ENCODE measurements at places on chromosomes 12 and 14.

GRCh38 chr12:28527631-28528249 is 337.5 kb downstream of the CCDC91 start:
- no peak for DNase-seq

GRCh38 chr14:75980856-75981255 is 939 bp downstream of the TGFB3 start:
- no peak for DNase-seq

- no peak for DNase-seq
These were observed 7.3 kb downstream of the ANKLE2 start for GRCh38 chr12:132754160-132754932.

- no peak for DNase-seq
These were observed 106.0 kb downstream of the RMST start for GRCh38 chr12:97568336-97569180.

GRCh38 chr14:69880893-69881292 is 1.7 kb downstream of the SMOC1 start:
- DNase-seq, result no peak

- DNase-seq, result no peak
These were observed 1662.6 kb upstream of the SEL1L start for GRCh38 chr14:83196236-83196635.

DNA sequence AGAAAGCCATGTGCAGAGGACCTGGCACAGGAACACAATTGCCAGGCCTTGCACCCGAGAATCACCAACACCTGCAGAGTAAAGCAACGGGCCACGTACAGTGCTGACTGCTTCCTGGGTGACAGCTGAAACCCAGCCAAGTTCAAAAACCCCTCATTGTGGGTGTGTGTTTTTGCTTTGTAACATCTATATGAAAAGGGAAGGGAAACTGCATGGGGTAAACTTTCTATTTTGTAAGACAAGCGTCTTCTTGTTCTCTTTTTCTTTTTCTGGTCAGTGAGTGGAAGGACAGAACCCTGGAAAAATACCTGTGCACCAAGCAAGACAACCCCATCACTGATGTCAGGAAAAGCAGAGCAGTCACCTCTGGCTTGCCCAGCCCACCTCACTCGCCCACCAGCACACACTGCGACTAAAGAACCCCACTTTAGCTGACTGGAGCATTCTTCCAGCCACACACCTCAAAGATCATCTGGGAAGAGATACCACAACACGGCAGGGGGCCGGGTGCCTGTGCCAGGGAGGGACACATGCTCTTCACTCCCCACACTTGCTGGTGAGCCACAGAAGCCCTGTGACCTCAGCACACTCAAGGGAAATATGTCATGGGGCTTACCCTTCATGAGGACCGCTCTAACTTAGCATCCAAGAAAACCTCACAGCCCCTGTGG is 172.3 kb downstream of the NDUFA12 start:
- DNase-seq, result peak; percentile 37

- no peak for DNase-seq
These were observed 122.5 kb downstream of the ETV6 start for GRCh38 chr12:11771895-11772502.

DNA sequence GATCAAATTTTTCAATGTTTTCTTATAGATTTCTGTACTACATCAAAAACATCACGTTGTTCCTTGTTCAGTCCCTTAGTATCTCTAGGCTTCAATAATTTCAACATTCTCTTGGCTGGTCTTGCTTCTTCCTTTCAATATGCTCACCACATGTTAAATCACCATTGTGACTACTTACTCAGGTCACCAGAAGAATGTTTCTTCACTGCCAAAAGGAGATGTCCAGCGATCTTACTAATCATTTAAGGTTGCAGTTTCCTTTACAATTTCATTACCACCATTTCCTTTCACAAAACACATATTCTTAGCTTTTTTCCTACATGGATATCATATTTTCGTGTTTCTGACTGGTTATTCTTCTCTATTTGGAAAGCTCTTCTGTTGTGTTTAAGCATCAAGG is 363.8 kb downstream of the NAV3 start:
- DNase-seq, result no peak

GRCh38 chr12:78530100-78530765 is 334.3 kb upstream of the SYT1 start:
- DNase-seq, result no peak

DNA sequence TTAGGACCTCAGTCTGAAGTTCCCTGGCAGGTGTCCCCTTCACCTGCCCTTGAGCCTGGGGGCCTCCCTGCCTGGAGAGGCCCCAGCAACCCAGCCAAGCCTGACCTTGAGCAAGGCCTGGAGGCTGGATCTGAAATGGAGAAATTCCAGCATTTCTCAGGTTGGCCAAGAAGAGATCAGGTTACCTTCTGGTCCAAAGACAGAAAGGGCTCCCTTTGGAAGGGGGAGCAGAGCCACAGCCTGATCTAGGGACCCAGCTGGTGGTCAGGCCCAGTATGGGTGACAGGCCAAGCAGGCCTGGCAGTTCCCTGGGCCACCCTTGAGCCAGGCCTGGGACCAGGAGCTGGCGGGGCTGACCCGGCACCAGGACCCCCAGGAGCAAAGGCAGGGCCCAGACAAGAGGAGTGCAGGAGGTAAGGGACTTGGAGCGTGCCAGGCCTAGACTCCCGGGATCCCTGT is 82.8 kb downstream of the TNFAIP2 start:
- no peak for DNase-seq

DNA sequence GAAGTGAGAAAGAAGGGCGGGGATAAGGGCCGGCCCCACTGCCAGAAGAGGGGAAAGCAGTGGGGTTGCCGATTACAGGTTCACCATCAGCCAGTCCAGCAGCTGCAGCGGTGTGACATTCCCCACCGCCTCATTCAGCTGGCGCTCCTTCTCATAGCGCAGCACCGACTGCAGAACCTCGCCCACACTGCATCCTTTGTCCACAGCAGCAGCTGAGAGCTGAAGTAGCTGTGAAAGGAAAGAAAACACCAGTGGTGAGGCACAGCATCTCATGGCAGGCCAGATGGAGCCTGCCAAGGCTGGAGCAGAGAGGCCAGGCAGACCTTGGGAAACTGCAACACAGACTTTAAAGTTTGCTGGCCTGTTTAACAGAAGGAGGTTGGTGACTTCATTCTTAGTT is 33.2 kb downstream of the AKAP3 start:
- DNase-seq, result no peak

DNA sequence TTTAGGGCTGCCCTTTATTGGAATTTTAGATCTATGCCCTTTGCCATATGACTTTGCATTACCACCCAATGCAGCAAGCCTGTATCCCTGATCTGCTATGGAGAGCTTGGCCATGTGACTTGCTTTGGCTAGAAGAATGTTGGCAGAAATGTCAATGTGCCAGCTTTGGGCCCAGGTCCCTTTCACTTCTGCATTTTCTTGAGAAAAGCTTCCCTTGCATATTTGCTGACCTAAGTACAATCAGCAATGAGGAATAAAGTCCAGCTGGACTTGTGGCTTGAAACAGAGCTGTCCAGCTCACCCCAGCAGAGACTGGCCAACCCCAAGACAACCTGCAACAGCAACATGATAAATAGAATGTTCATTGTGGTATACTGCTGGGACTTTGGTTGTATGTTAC is 135.9 kb downstream of the PAH start:
- DNase-seq, result peak; percentile 14

DNA sequence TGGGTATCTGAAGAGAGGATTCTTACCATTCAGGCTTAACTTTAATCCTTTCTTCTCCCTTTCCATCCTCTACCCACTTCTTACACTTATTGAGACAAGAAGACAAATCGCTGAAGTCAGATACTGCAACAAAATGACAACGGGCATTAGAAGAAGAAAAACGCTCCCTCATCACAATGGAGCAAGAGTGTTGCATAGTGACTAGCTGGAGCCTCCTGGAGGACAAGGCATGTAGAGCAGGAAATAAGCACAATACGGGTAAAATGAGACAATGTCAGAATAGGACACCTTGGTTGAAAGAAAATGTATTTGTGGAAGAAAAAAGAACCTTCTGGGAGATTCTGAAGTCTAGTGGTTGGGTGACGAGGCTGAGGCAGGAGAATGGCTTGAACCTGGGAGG is 501.0 kb downstream of the RERGL start:
- no peak for DNase-seq

- no peak for DNase-seq
These were observed 49.5 kb upstream of the METAP2 start for GRCh38 chr12:95424271-95424994.

DNA sequence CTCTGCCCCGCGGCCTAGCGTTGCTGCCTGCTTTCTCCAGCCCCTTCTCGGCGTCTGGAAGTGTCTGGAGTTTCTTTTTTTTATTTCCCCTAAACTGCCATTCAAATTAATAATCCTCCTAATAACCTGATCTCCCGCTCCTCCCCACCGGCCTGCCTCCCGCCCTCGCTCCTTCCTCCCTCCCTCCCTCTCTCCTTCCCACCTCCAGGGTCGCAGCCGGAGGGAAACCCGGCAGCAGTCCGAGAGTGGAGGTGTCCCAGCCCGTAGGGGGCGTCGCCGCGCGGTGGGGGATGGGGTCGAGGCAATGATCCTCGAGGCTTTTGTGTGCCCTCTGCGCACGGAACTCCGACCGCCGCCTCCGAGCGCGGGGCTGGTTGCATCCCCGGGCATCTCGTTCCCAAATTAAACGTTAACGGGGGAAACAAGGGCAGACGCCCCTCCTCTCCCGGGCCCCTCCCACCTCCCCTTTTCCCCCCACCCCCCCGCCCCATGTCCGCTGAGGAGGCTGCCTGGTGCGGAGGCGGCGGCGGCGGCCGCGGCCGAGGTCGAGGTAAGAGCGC is 1.0 kb upstream of the SOCS2 start:
- DNase-seq, result peak; percentile 90

GRCh38 chr14:95204705-95205104 is 47.4 kb upstream of the DICER1 start:
- DNase-seq, result no peak

GRCh38 chr12:117603316-117604113 is 242.1 kb upstream of the NOS1 start:
- no peak for DNase-seq

DNA sequence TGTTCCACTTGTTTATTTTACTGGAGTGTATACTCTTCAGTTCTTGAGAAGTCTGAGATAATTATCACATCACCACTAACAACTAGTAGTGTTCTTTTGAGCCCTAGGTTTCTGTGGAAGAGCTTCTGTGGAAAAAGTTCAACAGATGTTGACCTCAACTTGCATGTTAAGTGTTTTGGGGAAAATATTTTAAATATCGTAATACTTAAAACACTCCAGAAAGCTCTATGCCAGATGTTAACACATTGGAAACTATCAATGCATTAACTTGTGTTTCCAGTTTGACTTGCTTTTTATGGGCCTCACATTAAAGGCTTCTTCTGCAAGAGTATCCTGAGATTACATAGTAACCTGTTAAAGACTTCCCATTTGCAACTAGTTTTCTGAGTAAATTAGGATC is 173.1 kb downstream of the DUSP6 start:
- DNase-seq, result no peak

- no peak for DNase-seq
These were observed 10.0 kb upstream of the KLC1 start for GRCh38 chr14:103619057-103619456.

- no peak for DNase-seq
These were observed 57.8 kb downstream of the GALNT16 start for GRCh38 chr14:69317780-69318179.

DNA sequence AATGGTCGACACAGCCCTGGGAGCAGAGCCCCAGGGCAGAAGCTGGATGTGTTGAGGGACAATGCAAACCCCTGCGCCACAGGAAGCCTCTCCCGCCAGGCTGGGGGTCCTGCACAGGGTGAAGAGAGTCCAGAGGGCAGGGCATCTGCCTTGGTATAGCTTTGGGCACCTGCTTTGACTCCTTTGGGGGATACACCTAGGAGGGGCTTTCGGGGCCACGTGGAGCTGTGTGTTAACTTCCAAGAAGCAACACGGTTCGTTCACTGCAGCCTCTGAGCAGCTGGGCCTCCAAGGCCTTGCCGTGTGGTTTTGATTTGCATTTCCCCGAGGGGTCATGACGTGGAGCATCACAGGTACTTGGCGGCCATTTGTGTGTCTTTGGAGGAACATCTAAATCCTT is 5.8 kb upstream of the PUS1 start:
- no peak for DNase-seq

GRCh38 chr12:2583091-2583497 is 211.7 kb upstream of the FKBP4 start:
- peak; percentile 85 for DNase-seq

DNA sequence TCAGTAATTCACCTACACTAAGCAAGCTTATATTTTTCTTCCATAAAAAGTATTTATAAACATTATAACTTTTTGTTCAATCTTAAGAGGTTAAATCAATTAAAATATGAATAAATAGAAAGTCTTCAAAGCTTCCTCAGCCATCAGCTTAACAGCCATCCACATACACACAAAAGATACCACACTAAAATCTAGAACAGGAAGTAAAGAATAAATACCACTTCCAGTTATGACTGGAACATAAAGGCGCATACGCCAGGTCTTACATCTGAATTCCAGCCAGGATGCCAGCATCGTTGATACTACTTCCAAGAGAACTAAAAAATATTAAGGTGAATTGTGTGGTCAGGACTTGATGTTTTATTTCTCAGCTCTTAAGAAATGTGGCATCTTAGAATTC is 17.0 kb downstream of the SIX1 start:
- no peak for DNase-seq

GRCh38 chr14:92954933-92955332 is 32.0 kb downstream of the CHGA start:
- DNase-seq, result no peak

DNA sequence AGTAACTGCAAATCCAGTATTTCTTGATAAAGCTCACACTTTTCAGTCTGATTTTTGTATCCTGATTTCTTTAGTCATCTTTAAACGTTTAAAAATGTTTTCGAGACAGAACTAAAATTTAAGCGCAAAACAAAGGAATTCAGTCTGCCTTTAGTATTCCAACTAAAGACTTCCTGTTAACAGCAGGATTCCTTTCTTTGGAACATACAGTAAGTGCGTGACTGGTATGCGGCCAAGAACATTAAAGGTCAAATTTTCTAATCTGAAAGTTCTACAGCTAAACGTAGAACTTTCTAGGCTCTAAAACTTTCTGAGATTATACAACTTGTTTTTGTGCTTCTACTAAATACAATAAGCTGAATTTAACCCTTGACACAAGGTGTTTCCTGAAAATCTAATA is 9.9 kb downstream of the SAV1 start:
- no peak for DNase-seq

GRCh38 chr14:33163109-33163508 is 224.4 kb downstream of the NPAS3 start:
- no peak for DNase-seq

DNA sequence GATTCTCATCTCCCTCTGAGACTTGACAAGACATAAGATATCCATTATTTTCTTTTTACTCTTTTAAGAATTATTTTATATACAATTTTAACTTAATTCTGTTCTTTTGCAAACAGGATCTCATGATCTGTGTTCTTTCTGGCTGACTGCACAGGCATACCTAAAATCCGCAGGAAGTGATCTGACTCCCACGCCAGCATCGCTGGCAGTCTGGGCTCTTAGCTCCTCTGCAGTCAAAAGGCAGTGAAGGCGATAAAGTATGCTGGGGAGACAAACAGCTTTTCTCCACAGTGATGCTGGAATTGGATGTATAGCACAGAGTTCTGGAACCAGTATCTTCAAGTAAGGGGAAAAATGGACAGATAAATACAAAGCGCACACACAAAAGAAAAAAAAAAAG is 52.4 kb downstream of the DICER1 start:
- DNase-seq, result no peak

- DNase-seq, result no peak
These were observed 105.6 kb downstream of the SLC25A47 start for GRCh38 chr14:100428727-100429126.

GRCh38 chr12:64318605-64319004 is 72.0 kb downstream of the C12orf56 start:
- no peak for DNase-seq

Data from mucosa of descending colon (tissue), 3 donors.